Activated CD4-positive, alpha-beta T cell treated with anti-CD3 and anti-CD28 coated beads, Interleukin-2, amount 10 ng/mL, durations not matched to agents 7 days and 5 days (primary cell): ENCODE measurements at places on chromosomes 12 and 14. TPM values are rescaled to one million over a fixed set of nuclear protein-coding genes. Genes with fewer than 3 reads are reported as not detected.

Gene EGLN3
- total RNA-seq, result 18.6 TPM

Gene KCNA5
- not detected for total RNA-seq

Gene DHRS2
- total RNA-seq, result 0.50 TPM

Gene COX14
- total RNA-seq, result 47.9 TPM

Gene CLEC12A
- total RNA-seq, result 0.83 TPM

Gene HCAR1
- total RNA-seq, result 0.37 TPM

Gene IFNG-AS1
- not detected for total RNA-seq

Gene LHX5
- total RNA-seq, result not detected

Gene NANOG
- not detected for total RNA-seq

Gene PTGDR
- 0.07 TPM for total RNA-seq

Gene C12orf75
- 160 TPM for total RNA-seq

Gene TAS2R50
- total RNA-seq, result 0.60 TPM

Gene KRT73
- 8.6 TPM for total RNA-seq

Gene PTGER2
- total RNA-seq, result 60.4 TPM

Gene MYBPC1
- total RNA-seq, result not detected

Gene PFDN5
- total RNA-seq, result 335 TPM

Gene DPF3
- total RNA-seq, result 7.4 TPM

Gene FAM90A1
- total RNA-seq, result not detected

Gene MANSC4
- total RNA-seq, result not detected

Gene NEUROD4
- total RNA-seq, result not detected

Gene TPH2
- total RNA-seq, result not detected

Gene CCDC60
- not detected for total RNA-seq

Gene PAX9
- not detected for total RNA-seq

Gene FAM186B
- 0.15 TPM for total RNA-seq

Gene OR6C2
- not detected for total RNA-seq

Gene PPFIA2
- not detected for total RNA-seq

Gene DEGS2
- total RNA-seq, result 0.23 TPM

Gene SLC41A2
- total RNA-seq, result 2.4 TPM

Gene SERPINA5
- total RNA-seq, result not detected

Gene HVCN1
- total RNA-seq, result 18.7 TPM

Gene FOXM1
- total RNA-seq, result 131 TPM
